ENCODE measurements at places on chromosomes 5 and 9.

GRCh38 chr5:153136910-153137614 lies 353.4 kb upstream of the GRIA1 start:
- DNase-seq, result no peak

DNA sequence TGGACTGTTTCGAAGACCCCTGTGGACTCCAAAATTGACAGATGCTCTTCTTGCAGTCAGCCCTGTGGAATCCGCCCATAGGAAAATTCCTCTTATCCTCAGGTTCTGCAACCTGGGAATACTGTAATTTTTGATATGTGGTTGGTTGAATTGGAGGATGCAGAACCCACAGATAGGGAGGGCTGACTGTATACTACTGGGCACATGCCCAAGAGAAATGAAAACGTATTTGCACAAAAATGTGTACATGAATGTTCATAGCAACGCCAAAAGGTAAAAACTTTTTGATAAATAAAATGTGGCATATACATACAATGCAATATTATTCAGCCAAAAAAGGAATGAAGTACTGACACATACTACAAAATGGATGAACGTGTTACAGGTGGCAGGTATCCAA lies 1.9 kb upstream of the SNAPC3 start:
- no peak for DNase-seq

DNA sequence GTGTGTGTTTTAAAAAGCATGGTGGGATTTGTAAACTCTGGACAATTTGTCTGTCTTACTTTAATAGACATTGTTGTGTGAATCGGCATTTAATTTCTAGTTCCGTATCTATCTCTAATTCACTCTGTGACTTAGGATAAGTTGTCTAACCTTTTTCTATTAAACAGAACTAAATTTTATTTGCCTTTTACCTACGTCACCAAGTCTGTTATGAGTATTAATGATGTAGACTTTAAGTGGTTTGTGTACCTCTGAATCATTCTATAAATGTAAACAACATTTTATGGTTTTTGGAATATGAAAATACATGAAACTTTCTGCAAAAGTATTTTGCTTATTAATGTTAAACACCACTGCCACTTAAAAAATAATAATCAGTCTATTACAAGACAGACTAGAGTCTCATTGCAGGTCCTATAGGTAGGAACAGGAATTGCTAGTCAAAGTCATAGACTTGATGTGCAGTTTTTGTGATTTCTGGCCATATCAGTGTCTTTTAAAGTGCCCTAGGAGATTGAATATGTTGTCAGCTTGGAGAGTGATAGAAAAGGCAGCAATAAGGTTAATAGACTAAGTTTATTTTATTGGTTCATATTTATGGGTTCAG lies 5.6 kb downstream of the RBM27 start:
- DNase-seq, result no peak

DNA sequence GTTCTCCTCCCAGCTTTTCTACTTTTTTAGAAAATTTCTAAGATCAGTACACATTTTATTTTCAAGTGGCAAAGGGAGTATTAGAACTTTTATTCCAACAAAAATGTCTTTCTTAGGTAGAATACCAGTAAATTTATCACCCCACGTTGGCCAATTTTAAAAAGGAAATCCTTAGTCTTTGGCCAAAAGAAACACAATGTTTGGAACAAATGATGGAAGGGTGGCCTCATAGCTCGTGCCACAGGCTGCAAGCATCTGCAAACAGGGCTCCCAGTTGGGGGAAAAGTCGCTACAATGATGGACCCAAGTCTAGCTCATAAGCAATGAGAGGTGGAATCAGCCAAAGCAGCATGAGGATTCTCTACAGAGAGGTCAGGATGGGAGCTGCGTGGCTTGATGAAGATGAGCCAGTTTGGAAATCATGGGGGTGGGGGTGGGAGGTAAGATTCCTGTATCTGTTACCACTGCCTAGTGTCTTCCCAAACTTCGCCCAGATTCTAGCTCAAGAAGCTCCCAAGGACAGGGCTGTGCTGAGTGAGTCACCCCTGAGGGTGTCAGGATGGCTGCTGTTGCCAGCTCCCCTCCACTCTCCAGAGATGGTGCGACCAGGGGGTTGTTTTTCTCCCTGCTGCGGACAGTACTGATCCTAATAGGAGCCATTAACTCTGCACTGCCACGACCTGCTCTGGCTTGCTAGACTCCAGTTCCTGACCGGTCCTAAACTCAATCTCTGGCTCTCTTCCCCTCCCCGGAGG lies 75.6 kb downstream of the DCP2 start:
- no peak for DNase-seq

- no peak for DNase-seq
These were observed 6.4 kb downstream of the FPGS start for GRCh38 chr9:127809002-127809539.

DNA sequence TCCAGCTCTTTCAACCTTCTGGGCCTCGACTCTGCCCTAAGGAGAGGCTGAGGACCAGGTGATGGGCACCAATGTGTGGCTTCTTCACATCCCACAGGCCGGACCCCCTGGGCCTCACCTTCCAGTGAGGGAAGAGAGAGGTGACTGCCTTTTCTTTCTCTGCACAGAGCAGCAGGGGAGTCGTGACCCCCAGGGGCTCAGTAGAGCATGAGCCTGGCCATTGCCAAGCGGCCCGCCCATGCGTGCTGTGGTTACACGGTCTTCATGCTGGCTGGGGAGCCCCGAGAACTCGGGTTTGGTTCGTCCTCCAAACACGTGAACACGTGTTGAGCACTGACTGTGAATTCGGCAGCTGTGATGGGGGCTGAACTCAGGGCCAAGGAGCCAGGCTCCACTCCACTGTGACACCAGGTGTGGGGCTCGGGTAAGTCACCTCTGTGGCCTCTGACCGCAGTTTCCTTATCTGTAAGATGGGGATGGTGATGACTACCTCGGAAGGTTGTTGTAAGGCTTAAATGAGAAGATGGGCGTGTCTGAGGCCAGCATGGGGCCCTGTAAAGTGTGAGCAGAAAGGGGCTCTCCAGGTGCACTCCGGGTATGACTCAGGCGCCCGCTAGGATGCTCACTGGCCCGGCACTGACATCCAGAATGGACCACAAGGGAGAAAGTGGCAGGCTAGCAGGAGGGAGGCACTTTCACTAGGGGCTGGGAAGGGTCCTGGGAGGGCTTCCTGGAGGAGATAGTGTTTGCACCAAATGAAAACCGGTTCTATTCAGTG lies 13.4 kb upstream of the GRHPR start:
- peak; percentile 43 for DNase-seq

GRCh38 chr5:76025069-76025468 lies 58.1 kb upstream of the SV2C start:
- DNase-seq, result no peak

- DNase-seq, result no peak
These were observed 4.4 kb upstream of the GRPEL2 start for GRCh38 chr5:149340920-149341319.

DNA sequence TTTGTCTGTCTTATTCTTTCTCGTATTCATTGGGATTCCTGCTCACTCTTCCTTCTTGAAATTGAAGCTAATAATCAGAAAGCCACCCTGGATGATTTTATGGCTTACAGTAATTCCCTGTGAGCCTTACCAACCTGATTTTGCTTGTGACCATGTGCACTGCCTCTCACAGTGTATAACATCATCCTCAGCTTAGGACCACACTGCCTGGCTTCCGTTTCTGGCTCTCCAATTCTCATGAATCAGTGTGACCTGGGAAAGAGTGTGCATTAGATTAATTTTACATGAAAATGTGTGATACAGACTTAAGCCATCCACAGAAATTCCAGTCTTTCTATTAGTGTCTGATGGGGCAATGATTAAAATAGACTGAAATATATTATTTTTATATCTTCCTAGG lies 126.8 kb upstream of the DMRT1 start:
- DNase-seq, result no peak

DNA sequence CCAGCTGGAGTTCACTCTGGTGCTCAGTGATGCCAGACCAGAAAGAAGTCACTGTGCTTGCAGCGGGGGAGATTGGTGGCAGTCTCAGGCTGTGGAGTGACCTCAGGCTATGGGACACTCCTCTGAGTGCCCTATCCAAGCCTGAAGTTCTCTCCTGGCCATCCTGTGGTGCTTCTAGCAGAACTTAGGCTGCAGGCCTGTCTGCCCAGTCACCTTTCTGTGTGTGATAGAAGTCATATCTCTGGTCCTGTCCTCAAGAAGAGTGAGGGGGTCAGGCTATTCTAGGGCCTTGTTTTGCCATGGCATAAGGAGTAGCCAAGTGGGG lies 9.3 kb downstream of the PDLIM4 start:
- DNase-seq, result no peak

DNA sequence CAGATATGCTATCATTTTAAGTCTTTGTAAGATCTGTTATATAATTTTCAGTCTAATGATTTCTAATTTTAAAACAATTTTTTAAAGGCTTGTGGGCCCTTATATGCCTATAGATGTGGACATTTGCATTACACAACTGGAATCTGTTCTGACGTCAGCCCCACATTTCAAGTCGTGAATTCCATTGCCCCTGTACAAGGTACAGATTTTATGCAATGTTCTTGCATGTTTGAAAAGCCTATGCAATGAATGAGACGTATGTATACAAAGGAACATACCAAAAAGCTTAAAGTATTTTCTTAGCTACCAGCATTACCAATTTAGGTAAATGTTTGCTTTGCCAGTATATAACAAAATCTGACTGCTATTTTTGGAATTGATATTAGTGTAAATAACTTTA lies 77.2 kb downstream of the ITGA1 start:
- DNase-seq, result no peak

DNA sequence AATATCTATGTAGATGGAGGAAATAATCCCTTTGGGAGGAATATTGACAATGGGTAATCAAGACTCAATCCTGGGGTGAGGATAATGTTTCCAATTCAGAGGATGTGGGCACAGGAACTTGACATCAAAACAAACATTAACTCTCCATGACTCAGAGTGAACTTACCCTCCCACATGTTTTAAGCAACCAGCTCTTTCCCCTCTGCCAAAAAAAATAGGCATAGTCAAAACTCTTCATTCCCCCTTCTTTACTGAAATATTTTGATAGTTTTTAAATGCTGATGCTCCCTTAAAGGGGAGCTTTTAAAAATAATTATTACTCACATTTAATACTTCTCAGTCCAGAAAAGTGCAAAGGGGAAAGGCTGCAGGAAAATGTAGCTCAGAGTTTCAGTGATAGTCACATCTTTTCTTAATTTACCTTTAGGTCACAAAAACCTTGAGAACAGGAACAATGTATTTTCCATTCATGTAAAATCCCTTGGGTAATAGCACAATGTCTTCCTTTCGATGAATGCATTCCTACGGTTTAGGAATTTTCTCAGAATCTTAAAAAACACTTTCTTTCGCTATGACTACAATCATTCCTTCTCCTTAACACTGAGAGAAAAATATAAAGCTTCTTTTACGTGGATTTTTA lies 298.4 kb upstream of the GRAMD2B start:
- DNase-seq, result no peak

GRCh38 chr5:180807654-180808414 lies 5.2 kb upstream of the MGAT1 start:
- no peak for DNase-seq

DNA sequence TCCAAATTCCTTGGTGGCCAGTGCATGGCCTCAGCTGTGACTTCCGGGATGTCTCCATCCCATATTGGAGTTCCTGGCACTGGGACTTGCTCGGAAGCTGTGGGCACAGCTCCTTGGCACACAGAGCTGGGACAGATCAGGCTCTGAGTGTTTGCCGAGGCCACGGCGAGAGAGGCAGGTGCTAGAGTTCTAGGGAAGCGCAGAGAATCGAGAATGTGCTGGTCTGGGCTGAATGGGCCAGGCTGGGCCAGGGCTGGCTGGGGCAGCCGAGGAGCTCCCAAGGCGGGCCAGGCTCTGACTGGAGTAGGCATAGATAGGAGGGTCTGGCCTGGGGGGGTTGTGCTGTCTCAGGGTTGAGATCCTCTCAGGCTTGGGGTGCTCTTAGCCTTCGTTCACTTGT lies 45.4 kb downstream of the HMCN2 start:
- no peak for DNase-seq

GRCh38 chr5:113084402-113085083 lies 107.9 kb downstream of the DCP2 start:
- DNase-seq, result no peak

DNA sequence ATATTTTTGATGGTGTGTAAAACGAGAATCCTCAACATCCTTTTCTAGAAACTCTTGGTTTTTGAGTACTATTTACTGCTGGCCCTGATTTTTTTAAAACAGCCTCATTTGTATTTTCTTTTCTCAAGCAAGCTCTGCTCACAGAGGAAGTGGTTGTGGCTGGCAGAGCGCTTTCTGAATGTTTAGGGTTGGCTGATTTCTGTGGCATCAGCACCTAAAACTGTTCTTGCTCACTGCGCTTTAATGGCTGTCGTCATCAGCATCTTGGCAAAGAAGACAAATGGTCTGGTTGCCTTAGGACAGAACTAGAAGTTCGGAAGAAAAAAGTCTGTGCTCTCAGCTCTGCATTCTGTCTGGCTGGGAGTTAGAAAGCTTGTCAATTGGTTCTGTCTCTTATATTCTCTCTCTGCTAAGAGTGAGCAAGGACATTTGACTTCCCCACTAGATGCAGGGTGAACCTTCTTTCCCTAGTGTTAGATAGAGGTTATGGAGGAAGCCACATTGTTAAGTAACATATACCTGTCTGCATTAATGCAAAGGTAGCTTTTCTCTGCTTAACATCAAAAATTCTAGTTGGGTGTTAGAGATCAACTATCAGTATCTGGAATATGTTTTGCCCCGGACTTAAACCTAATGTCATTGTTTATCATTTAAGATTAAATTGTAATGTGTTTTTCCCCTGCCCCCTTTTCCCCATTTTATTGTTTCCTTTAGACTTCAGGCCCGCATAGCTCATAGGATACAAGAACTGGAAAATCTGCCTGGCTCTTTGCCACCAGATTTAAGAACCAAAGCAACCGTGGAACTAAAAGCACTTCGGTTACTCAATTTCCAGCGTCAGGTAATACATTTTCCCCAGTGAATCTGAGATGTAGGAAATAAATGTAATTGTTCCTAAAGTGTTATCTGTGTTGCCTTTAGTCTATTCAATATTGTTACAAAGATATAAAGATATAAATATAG lies 39.0 kb downstream of the SMARCA2 start:
- peak; percentile 31 for DNase-seq

GRCh38 chr9:97714435-97714834 lies 17.3 kb upstream of the XPA start:
- no peak for DNase-seq

DNA sequence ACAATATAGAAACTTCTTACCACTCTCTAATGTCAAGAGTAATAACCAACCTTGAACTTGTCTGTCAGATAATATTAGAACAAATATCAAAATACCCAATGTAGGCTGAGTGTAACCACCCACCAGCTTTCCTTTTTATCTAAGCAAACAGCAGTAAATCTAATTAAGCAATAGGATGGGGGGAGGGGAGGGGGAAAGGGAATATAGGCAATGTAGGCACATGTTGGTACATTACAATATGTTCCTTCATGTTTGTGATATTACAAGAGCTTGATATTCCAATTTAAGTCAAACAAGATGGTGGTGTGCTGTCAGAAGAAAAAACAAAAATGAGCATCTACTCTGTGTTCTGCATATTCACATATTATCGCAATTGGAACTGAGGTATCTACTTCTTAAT lies 158.2 kb downstream of the DENND1A start:
- DNase-seq, result no peak

- no peak for DNase-seq
These were observed 255.5 kb downstream of the HSPA4 start for GRCh38 chr5:133307275-133307674.

Data from stimulated activated CD4-positive, alpha-beta T cell treated with anti-CD3 and anti-CD28 coated beads, Interleukin-2, amount 100 ng/mL, for 48 hours (primary cell).